ENCODE measurements at places on chromosomes 4 and X.
A peak's percentile ranks its signal among the peaks of the same experiment; 100 is the strongest.

DNA sequence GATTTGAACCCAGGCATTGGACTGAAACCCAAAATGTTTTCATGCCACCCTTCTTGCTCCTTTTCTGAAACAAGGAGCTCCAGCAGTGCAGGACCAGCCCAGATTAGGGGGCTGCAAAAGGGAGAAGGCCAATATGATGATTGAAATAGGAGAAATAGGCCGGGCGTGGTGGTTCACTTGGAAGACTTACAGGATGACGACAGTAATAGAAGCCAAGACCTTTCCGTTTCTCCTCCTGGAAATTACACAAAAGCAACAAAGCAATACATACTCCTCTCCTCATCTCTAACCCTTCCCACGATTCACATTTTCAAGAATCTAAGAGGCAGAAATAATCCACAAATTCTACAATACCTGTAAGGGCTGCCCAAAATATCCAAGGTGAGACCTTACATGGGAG is 90.8 kb downstream of the ANAPC4 start:
- DNase-seq: no peak

DNA sequence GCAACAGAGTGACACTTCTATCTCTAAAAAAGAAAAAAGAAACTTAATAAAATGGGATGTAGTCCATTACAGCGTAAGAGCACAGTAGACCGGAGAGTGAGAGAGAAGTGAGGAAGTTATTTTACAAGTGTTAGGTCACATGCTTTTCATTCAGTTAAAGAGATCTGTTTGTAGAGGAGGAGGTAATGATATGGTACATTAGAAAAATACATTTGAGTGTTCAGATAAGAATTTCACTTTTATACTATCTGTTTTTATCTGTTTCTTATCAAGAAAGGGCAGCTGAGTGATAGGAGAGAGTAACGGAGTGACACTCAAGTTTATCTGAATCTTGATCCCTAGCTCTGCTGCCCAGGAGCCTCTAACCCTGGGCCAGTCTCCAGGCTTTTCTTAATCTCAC is 38.9 kb downstream of the FNIP2 start:
- DNase-seq: no peak

GRCh38 chr4:137534516-137534915 is 2.2 kb upstream of the PCDH18 start:
- no peak for DNase-seq

DNA sequence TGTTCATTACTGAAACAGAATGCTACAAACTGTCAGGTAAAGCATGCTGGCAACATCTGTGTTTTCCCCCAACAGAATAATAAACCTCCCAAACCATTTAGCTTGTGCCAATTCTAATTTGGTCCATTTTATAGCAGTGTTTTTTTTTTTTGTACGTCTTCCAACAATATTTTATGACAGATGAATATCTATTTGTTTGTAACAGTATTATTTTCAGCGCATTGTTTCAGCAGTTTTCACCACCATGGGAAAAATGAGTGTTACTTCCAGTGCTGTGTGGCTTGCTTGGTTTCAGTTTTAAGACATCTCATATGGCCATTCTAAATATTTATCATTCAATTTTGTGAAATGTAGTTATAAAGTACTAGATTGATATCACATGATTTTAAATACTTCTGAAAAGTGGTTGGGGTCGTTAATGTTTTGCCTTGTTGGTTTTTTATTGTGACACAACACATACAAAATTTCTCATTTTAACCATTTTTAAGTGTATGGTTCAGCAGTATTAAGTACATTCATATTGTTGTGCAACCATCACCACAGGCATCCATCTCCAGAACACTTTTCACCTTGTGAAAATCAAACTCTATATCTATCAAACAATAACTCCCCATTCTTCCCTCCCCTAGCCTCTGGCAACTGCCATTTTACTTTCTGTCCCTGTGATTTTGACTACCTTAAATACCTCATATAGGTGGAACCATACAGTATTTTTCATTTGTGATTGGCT is 25.6 kb upstream of the TBC1D19 start:
- no peak for DNase-seq

DNA sequence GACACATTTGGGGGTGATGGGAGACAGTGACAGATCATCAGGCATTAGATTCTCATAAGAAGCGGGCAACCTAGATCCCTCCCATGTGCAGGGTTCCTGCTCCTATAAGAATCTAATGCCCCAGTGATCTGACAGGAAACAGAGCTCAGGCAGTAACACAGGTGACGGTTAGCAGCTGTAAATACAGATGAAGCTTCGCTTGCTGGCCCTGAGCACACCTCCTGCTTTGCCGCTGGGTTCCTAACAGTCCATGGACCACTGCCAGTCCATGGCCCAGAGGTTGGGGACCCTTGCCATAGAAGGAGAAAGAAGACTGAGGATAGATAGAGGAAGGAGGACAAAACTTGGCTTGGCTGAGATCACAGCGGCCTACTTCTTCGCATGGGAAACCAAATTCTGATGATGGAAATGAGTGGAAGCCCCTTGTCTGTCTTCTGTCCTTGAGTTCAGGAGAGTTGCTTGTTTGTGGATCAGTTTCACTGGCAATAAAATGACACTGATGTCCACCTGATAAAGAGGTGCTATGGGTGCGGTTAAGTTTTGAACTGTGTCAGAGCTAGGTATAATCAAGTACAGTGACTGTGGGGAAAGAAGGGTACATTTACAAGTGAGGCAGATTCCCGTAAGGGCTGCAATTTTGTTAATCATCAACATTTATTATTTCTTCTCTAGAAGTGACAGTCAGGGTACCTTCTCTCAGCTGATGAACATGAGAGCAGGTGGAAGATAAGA is 1.7 kb upstream of the TIFA start:
- no peak for DNase-seq

- DNase-seq: no peak
Measured at GRCh38 chr4:15054541-15054940, 52.3 kb downstream of the CPEB2 start.

DNA sequence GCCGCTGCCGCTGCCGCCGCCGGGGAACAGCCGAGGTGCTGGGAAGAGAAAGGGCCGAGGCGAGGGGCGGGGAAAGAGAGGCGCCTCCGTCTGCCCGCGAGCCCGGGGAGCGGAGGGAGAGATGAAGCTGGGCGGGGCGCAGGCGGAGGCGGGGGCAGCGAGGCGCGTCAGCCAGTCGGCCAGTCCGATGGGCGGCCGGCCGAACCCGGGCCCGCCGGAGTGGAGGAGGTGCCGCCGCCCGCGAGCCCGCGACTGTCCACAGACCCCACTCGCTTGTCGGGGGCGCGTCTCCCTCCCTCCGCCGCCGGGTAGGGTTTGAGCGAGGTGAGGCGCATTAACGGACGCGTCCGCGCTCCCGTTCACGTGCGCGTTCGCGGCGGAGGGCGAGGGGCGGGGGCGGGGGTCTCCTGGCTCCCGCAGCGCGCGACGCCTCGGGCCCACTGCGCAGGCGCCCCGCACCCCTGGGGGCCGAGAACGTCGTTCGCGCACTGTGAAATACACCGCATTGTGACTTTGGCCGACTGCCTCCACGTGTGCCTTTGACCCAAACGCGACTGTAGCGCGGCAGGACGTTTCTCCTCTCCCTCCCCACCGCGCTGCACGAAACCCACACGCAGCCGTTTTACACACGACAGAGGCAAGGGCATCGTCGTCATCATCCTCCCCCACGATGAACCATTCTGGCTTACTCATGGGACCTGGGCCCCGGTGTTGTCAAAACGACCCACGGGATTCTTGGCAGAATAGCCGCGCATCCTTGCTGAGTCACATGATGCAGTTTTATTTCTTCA is at the start of gene NUDT11:
TSS of gene NUDT11 (minus strand) at position 92 of the 791 bp plus-strand sequence. CDS start 148 bp downstream, outside the sequence.
- DNase-seq: peak; percentile 66

- peak; percentile 66 for DNase-seq
Measured at GRCh38 chrX:24259544-24260240, 54.2 kb downstream of the SUPT20HL2 start.

GRCh38 chr4:109977854-109978501 is 65.3 kb downstream of the EGF start:
- peak; percentile 55 for DNase-seq

GRCh38 chr4:106914223-106914622 is 121.9 kb downstream of the DKK2 start:
- DNase-seq: peak; percentile 41

GRCh38 chr4:134518574-134519217 is 317.1 kb upstream of the PABPC4L start:
- DNase-seq: no peak

GRCh38 chr4:149353241-149353640 is 462.4 kb downstream of the IQCM start:
- no peak for DNase-seq

- no peak for DNase-seq
Measured at GRCh38 chr4:189874591-189874990, 66.1 kb upstream of the FRG1 start.

- DNase-seq: no peak
Measured at GRCh38 chrX:41716222-41716621, 7.8 kb upstream of the GPR82 start.

DNA sequence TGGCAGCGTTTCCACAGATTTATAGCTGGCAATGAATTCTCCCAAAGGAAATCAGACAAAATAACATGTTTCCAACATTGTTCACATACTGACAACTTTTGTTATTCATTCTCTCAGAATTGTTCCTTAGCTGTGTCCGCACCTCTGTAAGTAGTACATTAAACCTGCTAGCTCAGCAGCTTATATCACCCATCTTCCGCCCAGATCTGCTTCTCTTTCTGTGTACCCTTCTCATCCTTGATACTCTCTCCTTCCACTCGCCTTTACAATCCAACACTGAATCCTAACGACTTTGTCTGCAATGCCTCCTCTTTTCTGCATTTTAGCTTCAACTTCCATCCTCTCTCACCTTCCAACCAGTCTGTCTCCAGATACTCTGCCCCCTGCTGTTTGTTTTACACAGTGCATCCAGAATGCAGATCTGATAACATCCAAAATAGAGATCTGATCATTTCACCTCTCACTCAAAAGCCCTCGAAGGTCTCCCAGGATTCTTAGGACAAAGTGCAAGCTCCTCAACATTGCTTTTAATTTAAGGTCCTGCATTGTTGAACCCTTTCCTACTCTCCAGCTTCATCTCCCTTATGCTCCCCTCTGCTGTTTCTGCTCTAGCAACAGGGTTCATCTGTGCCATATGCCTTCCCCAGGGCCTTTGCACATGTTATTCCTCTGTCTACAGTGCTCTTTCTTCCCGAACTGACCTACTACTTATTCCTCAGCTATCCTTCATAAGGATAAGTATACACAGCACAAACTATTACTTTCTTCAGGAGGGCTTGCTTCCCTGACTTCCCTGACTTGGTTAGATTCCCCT is 67.3 kb upstream of the VBP1 start:
- DNase-seq: peak; percentile 11

GRCh38 chr4:152451496-152451895 is 84.4 kb downstream of the FBXW7 start:
- no peak for DNase-seq

- DNase-seq: peak; percentile 3
Measured at GRCh38 chr4:80475798-80476197, 140.3 kb downstream of the CFAP299 start.

DNA sequence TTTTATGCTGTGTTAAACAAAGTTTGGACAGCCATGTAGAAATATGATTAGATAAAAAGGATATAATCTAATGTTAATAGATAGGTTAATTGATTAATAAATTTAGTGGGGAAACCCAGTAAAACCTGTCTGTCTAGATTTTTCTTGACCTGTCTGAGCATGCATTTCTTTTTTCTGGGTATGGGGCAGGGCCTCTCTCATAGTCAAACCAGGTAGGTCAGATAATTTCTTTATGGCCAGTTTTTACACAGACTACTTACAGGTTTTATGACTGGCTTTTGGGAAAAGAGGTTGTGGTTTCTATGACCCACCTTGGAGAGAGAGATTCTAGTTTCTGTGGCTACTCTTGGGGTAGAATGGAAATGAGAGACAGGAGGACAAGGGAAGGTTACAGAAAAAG is 135.6 kb upstream of the EPHA5 start:
- DNase-seq: no peak

DNA sequence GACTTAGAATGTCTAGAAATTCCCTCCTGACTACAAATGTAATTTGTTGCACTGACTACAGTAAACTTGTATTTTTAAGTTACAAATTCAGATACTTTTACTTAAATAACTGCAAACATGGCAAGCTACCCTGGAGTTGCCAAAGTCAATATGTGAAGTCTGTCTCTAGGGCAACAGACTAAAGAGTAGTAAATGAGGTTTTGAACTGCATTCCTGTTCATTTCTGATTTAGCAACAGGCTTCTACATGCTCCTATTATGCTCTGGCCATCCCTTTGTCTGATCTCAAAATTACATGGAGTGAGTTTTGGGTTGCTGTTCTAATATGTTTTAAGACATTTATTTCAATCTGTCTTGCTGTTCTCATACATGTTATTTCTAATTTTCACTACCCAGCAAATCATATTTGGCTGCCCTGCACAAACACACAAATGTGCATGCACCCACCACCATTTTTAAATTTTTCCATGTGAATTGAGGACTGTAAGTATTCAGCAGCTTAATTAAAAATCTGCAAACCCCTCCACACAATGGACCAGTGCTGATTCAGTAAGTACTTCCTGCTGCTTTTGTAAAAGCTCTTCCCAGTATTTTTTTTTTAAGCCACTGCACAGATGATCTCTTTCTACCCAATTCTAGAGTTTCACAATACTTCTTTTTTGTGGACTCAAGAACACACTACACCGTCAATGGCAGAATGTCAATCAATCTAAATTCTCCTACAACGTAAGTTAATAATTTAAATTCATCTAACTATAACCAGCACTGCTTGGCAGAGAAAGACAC is 26.7 kb downstream of the SH3RF1 start:
- peak; percentile 56 for DNase-seq

- no peak for DNase-seq
Measured at GRCh38 chr4:159222043-159222552, 119.2 kb downstream of the RAPGEF2 start.

DNA sequence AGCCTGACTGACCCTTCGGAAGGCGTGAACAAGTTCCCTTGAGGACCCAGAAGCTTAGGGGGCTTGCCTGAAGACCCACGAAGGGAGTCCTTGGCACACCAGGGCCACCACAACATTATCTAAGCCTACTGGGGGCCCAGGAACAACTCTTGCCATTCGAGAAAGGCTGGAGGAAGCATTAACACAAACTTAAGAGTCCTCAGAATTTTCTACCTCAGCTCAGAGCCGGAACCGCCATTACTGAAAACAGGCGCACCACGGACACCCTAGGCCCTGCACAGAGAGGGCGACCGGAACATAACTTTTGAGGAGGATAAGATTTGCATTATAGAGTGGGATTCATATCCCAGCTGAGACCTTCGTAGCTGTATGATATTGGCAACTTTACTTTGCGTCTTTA is 229.1 kb downstream of the ADAM29 start:
- DNase-seq: no peak

GRCh38 chrX:18354369-18355223 is at the start of gene SCML2:
Gene SCML2 (minus strand): TSS chrX:18354688. CDS start chrX:18334071, 20,617 bp downstream.
- peak; percentile 32 for DNase-seq
